ENCODE measurements at places on chromosomes 1 and 21.

DNA sequence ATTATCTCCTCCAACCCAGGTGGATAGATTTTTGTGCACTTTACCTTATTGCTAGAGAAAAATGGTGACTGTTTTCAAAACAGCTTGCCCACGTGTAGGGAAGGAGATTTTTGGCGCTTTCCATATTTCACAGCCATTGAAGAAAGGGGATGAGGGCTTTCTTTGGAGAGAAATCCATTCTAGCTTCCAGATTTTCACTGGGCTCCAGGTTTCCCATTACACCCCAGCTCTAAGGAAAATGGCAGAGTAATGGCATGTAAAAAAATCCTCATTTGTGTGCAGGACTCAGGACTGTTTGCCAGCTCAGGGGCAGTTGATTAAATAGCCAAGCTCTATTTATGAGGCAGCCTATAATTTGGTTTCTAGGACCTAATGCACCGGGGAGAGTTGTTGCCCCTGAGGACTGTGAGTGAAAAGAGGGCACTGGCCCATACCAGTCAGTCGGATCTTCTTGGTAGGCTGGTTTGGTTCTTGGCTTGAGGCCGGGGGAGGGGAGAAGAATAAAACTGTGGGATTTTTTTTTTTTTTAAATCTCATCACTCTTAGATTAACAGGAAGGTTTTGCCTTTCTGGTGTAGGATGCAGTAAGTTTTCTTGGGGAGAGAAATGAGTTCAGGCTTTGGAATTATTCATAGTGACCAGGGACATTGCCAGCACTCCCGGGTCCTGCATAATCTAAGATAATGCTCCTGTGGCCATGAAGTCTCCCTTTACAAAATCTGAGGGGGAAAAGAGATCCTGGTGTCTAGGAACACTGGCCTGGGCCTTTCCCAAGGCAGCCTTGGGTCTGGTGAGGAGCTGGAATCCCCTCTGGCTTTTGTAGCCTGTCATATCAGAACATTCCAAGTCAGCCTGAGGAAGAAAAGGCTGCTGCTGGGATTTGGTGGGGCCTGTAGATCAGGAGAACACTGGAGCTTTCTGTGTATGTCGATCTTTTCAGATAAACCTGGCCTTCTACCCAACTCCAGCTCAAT, 1.9 kb upstream of the ARID1A start:
- DNase-seq = no peak

DNA sequence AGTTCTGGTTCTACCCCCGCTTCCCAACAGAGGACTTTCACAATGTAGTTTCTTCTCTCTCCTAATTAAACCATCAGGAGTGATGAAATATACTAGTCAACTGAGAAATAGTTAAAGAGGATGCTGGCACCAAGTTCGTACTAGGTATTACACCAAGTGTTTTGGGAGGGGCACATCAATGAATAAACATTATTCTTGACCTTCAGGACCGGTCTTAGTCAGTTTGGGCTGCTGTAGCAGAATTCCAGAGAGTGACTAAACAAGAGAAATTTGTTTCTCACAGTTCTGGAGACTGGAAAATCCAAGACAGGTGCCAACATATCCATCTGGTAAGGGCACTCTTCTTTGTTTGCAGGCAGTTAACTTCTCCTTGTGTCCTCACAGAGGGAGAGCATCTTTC, 103.8 kb downstream of the SPATA17 start:
- no peak for DNase-seq

- no peak for DNase-seq
Measured at GRCh38 chr21:18204931-18205330, 39.7 kb upstream of the CHODL start.

- peak; percentile 65 for DNase-seq
Measured at GRCh38 chr1:60133848-60134247, 60.3 kb upstream of the C1orf87 start.

- DNase-seq = no peak
Measured at GRCh38 chr1:172905452-172905851, 145.3 kb downstream of the TNFSF18 start.

DNA sequence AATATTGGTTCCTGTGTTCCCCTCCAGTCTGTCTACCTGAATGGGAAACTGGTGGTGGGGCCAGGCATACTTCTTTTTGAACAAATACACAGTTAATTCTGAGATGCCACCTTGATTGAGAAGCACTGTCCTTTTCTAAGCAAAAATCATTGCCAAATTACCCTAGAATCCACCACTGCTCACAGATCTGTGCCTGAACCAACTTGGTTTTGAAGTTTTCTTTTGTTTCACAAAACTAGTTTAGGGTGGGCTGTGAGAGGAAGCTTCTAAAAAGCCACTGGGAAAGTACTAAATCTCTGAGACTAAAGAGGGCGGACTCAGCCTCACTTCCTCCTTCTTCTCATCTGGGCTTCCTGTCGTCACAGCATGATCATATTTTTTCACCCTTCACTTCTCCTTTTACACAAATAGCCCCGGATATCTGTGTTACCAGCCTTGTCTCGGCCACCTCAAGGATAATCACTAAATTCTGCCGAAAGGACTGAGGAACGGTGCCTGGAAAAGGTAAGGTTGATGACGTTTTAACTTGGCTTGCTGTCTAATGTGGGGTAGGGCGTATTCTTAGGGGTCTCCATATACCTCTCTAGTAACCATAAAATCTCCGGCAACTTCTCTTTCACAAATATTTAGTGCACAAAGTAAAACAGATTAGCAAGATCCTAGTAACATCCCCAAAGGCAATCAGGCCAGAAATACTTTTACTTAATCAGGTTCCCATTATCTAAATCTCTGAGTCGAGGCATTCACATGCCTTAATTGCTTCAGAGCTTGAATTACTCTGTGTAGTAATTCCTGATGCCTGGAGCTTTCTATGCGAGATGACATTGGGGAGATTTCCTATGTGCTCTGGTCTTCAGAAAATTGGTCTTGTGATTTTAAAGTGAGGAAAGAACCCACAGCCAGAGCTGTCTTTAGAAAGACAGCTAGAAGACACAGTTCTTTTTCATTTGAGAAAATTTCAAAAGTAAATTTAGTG, at the start of gene CD53:
Gene CD53 (plus strand): TSS at position 404 of the 976 bp plus-strand sequence. CDS start 18,261 bp downstream, outside the sequence.
- no peak for DNase-seq

- no peak for DNase-seq
Measured at GRCh38 chr1:225827076-225827475, 17.2 kb downstream of the EPHX1 start.

- no peak for DNase-seq
Measured at GRCh38 chr1:179025975-179026812, 500 bp downstream of the FAM20B start.

DNA sequence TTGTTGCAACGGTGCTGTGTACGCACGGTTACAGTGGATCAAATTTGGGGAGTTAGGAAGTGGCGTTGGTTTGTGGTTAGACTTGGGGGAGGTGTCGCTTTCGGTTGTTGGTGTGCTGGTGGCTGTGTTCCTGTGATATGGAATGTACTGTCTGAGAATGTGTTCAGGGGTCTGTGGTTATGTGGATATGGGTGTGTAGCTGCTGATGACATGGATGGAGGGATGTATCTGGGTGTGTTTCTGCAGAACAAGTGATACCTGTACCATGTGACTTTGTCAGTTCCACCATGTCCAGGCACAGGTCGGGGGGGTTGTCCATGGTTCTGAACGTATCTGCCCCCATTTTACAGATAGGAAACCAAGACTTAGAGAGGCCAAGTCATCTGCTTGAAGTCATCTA, 22.7 kb downstream of the PAX7 start:
- DNase-seq = no peak

DNA sequence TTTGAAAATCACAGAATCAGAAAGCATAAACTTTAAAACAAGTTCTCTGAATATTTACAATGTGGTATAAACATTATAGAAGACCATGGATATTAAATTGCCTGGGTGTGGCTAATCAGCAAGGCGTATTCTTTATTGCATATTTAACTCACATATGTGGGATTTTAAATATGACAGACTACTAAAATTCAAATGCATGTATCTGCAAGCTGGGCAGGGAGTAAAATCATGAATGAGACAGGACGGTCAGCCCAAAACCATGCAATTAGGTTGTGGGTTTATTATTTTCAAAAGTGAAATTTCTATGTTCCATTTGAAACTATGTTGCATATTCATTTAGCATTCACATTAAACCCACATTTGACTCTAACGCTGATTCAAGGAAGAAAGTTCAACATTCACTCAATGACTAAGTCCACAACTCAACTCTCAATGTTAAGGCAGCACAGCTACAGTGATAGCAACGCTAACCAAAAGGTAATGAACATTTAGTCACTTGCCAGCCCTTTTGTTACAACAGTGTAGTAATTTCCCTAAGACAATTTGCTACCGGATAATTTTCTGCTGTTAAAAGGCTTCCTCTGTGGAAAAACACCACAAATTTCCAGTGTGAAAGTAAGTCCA, 6.3 kb upstream of the SYNJ1 start:
- DNase-seq = no peak

- DNase-seq = no peak
Measured at GRCh38 chr1:245475126-245475525, 320.3 kb downstream of the KIF26B start.

DNA sequence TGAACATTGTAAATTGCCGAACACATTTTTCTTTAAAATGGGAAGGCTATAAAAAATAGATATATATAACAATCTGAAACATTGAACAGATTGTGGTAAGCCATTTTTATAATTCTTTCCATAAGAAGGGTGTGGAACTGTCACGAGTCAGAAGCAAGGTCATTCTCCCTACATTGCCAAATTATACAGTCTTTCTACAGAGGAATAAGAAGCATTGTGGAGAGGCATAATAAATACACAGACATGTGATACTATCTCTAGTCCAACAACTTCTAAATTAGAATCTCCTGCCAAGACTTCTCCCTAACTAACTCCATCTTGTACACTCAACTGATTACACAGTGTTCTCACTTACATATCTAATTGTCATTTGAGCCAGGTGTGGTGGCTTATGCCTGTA, 227.9 kb downstream of the CENPF start:
- DNase-seq = no peak

DNA sequence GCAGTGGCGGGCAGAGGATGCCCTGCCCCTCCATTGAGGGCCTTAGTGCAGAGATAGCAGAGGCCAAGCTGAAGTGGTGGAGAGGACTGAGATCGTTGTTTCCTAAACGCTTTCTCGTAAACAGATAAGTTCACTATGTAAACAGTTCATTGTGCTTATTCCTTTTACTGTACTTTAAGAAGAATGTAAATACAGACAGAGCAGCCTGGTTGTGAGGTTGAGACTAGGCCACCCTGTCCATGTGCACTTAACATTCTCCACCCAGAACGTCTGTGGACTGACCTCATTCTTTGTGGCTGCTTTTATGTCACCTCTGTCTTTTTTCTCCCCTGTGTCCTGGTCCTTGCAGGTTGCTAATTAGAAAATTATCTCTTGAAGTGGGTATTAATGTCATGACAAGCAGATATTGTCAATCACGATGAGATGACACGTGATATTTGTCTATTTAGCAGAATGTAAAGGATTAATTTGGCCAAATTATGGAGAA, 8.5 kb downstream of the CENPS start:
- no peak for DNase-seq

DNA sequence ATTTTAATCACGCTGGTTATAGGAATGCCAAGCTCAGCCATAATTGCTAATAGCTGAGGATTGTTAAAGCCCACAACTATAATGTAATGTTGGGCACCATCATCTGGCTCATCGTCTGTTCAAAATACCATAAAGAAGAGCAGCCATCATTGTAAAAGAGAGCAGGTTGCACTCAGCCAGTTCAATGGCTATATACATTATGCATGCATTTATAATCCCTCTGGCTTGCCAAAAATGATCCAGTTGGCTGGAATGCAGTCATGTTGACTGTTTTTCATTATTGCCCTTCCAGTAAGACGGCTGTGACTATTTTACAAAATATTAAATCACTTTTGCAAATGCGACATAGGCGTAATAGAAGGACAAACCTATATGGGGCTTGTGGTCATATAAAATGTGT, 85.3 kb downstream of the SPAG17 start:
- no peak for DNase-seq

DNA sequence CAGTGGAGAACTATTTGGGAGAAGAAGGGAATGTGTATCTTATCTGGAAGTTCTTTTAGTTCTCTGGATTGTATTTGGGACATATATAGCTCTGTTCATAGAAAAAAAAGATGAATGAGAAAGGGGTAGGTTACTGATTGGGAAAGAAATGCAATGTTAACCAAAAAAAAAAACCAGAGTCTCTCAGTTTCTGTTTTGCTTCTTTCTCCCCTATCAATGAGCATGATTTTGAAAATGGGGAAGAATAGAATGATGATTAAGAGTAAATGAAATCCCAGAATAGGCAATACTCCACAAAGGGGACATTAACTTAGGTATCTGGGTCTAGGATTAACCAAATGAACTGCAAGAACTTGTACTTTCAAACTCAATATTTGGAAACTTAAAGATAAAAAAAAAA, 92.9 kb downstream of the RHOU start:
- no peak for DNase-seq

DNA sequence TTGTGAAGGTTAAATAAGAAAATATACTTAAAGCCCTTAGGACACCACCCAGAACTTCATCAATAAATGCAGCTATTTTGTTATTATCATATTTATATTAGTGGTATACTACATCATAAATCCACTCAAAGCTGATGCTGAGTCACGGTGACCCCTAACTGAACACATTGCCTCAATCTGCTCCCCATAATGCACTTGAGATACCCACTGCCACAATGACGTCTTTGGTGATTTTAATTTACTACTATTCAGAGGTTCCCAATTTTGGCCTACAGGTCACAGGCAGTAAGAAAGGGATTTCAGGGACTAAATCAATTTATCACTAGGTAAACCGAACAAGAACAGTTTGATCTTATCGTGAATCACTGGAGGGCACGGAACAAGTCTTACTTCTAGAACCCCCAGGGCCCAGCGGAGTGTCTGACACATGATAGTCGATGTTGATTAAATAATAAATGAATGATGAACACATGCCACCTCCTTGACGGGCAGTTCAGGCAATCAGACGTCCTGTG, 493 bp upstream of the CHD1L start:
- DNase-seq = no peak

DNA sequence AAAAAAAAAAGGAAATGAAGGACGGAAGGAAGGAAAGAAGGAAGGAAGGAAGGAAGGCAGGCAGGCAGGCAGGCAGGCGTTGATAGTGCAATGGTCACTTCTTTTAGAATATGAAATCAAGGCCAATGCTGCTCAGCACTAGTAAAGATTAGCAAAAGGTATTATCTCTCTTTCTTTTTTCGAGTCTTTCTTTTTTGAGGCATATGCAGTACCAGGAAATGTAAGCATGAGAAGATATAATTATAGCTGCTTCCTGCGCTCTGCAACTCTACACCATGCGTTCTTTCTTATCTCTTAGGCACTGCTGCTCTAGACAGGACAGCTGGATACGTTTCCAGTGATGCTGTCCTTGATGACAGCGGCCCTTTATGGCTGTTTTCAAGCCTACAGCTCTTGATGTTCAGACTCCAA, 1512.5 kb upstream of the B3GALT2 start:
- DNase-seq = no peak

GRCh38 chr1:189816558-189816957, 661.1 kb downstream of the BRINP3 start:
- no peak for DNase-seq

DNA sequence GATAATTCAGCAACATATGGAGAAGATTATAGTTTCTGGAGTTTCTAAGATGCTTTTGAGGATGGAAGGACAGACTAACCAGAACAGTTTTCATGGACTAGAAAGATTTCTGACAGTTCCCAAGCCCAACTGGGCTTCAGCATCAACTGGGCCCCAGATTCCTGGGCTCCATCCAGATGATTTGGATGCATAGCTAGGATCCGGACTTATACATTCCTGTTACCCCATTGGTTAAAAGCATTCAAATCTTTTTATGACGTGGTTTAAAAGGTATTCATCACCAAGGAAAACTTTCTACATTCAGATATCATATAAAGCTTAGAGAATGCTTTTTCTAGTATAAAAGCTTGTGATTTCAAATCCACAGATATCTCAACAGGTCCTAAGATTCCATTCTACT, 29.7 kb downstream of the TSHB start:
- DNase-seq = peak; percentile 19

GRCh38 chr1:8017495-8018197, 8.5 kb downstream of the ERRFI1 start:
- no peak for DNase-seq
